ENCODE measurements at places on chromosomes 1 and 21. TPM values are rescaled to one million over a fixed set of nuclear protein-coding genes. Genes with fewer than 3 reads are reported as not detected.

Gene FLG
- total RNA-seq: 0.16 TPM

Gene HAO2
- total RNA-seq: under 0.01 TPM

Gene HES2
- under 0.01 TPM for total RNA-seq

Gene AADACL3
- not detected for total RNA-seq

Gene GJA5
- 9.4 TPM for total RNA-seq

Gene F3
- total RNA-seq: 40.7 TPM

Gene LCE2C
- total RNA-seq: not detected

Gene S100A9
- not detected for total RNA-seq

Gene RHBG
- not detected for total RNA-seq

Gene COL11A1
- 264 TPM for total RNA-seq

Gene C1orf210
- not detected for total RNA-seq

Gene OSCP1
- total RNA-seq: 10.5 TPM

Gene TMEM52
- total RNA-seq: 0.65 TPM

Gene TNFRSF18
- not detected for total RNA-seq

Gene WDR77
- 35.7 TPM for total RNA-seq

Gene METTL13
- 18.0 TPM for total RNA-seq

Measured in hair follicle dermal papilla cell (primary cell).